ENCODE measurements at places on chromosomes 5 and 9. TPM values are rescaled to one million over a fixed set of nuclear protein-coding genes. Genes with fewer than 3 reads are reported as not detected.

The GSN gene
- polyA plus RNA-seq: 183 TPM

The FSTL4 gene
- polyA plus RNA-seq: 0.79 TPM

The GFRA3 gene
- 2.7 TPM for polyA plus RNA-seq

The IL13 gene
- polyA plus RNA-seq: 0.15 TPM

The PTGER4 gene
- 2.8 TPM for polyA plus RNA-seq

The PCDHGB5 gene
- polyA plus RNA-seq: 9.6 TPM

The MEGF10 gene
- 1.2 TPM for polyA plus RNA-seq

The ADAMTS13 gene
- polyA plus RNA-seq: 7.1 TPM

The GMCL2 gene
- not detected for polyA plus RNA-seq

The BAAT gene
- 0.07 TPM for polyA plus RNA-seq

The IFNK gene
- polyA plus RNA-seq: not detected

DNA sequence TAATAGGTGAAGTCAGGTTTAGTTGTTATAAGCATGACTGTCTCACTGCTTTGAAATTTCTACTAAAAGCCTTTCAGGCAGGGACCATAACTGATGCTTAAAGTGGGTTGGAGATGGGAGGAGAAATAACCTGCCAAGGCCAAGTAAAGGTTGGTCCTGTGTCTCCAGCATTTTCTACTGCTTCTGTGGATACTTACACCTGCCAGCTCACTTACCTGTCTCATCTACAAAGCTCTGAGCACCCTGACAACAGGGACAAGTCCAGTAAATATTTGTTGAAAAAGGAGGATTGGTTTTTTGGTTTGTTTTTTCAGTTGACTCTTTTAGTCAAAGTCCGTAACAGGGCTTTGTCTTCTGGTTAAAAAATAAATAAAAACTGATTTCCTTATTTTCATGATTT lies 38.6 kb downstream of the GRAMD2B start:
- no peak for DNase-seq

DNA sequence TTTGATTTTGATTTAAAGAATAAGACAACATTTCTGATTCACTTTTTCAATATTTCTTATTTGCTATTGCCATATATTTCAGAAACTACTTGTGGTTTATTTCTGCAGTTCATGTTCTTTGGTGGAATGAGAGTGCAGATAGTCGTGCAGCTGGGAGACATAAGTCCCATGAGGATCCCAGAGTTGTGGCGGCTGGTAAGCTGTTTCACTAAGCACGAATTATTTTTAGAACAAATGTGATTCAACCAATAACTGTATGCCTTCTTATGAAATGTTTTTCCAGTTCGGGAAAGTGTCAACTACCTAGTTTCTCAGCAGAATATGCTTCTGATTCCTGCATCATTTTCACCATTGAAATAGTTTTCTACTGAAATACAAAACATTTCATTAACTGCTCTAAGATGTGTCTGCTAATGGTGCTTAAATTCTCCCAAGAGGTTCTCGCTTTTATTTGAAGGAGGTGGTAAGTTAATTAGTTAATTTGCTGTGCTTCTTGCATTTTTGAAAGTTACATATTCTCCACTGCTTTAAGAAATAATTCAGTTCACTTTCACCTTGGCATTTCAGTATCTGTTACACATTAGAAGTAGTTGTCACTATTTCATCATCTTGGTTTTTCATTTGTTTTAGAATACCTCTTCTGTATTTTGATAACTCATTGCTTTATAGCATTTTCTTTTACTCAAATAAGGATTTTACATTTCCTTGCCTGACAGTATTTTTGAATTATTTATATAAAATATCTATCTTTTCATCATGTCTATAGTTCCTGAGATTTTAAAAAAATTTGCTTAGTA lies 9.0 kb downstream of the NIPSNAP3B start:
- no peak for DNase-seq

DNA sequence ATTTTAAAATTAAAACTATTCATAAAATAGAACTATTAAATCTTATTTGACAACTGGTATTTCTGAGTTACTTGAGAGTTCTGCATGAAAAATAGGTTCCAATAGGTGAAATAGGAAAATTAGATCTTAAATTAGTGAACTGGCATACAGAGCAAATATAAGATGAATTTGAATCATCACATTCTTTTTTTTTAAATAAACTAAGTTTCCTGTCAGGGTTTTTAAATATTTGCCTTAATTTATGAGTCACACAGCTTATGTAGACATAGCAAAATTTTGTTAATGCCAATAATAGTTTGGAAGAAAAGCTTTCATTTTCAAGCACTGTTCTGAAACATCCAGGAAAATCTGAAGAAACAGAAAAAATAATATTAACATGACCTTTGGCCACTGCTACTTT lies 311.7 kb upstream of the HAPLN1 start:
- DNase-seq: no peak

DNA sequence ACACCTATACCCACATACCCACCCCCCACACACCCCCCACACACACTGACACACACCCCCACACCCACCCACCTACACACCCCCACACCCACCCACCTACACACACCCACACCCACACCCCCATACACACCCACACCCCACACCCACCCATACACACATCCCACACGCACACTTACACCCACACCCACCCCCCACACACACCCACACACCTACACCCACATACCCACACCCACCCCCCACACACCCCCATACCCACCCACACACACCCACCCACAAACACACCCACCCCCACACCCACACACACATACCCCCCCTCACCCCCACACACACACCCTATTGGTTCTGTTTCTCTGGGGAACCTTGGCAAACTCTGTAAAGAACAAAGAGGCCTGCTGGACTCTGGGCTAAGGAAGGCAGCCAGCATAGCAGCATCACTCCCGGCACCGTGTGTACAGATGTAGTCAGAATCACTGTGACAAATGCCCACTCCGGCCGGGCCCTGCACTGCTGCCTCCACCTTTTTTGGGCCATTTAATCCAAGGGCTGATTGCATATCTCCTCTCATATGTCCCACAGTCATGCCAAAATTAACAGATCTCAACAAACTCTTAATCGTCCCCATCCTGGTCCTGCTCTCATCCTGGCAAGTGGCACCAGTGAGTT lies 42.3 kb downstream of the COL23A1 start:
- DNase-seq: no peak

- DNase-seq: no peak
Measured at GRCh38 chr5:90641528-90641927, 82.9 kb downstream of the ADGRV1 start.

DNA sequence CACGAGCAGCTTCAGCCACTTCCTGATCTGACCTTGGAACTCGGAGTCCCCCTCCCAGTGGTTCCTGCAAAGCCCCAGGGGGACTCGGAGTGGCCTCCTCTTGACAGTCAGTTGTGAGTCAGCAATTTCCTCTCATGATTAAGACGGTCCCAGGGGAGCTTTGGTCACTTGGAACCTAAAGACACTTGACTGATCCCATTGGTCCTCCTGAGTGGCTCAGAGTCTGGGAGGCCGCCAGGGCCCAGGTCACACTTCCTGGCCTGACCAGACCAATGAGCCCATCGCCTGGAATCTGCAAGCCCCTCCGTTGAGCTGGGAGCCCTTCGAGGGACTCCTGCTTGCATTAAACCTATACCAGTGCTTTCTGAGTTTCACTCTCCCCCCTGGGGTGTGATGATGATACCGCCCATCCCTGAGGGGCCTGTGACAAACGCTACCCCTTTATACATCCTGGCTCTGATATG lies 29.1 kb downstream of the TSPAN17 start:
- DNase-seq: no peak

GRCh38 chr5:139562847-139563246 lies 1.7 kb downstream of the UBE2D2 start:
- DNase-seq: no peak

DNA sequence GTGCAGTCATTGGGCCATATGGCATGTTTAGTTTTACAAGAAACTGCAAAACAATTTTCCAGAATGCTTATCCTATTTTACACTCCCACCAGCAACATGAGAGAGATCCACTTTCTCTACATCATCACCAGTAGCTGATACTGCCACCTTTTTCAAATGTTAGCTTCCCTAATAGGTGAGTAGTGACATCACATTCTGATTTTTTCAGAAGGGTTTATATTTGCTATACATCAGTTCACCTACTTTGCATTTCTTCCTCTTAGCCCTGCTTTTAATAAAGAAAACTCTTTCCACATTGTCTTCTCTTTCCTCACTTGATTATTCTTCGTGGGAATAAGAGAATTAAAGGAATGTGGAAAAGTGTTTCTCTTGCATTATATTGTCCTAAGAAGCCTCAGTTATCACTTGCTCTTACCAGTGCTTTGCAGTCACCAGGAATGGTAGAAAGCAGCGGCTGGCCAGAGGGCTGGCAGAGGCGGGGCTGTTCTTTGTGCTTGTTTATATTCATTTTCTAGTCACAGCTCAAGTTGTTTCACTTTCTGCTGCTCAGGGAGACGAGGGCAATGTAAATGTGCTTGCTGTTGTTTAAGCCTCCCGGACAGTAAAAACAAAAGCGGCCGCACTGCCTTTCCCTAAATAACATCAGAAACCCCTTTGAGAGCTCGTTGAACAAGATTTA lies 164.8 kb downstream of the HSD17B3 start:
- peak; percentile 56 for DNase-seq

DNA sequence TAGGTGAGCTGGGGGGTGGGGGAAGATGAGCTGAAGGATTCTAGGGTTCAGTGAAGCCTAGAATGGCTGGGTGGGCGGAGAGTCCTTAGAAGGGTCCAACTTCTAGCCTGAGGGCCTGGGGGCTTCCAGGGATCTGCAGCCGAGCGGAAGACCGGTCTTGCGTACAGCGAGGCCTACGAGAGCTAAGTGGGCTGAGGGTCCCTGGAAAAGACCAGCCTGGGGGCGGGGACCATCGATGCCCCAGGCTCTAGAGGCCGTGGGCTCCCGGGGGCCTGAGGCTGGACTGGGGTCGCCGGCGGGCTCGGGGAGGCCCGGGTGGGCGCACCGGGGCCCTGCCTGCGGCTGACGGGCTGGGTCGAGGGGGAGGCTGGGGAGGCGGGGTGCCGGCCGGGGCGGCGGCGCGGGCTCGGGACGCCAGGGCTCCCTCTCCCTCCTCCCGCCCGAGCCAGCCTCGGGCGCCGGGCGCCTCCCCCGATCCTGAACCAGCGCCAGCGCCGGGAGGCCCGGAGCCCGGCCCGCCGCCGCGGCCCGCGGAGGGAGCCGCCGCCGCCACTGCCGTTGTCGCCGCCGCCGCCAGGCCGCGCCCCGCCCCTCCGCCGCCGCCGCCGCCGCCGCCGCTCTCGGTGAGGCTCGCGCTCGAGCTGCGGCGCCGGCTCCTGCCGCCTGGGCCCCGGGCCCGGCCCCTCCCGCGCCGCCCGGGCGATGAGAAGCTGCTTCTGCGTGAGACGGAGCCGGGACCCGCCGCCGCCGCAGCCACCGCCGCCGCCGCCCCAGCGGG lies at the start of gene MVB12B:
Gene MVB12B (plus strand): TSS at position 602 of the 778 bp plus-strand sequence. CDS start 101 bp downstream, at position 703.
- no peak for DNase-seq

DNA sequence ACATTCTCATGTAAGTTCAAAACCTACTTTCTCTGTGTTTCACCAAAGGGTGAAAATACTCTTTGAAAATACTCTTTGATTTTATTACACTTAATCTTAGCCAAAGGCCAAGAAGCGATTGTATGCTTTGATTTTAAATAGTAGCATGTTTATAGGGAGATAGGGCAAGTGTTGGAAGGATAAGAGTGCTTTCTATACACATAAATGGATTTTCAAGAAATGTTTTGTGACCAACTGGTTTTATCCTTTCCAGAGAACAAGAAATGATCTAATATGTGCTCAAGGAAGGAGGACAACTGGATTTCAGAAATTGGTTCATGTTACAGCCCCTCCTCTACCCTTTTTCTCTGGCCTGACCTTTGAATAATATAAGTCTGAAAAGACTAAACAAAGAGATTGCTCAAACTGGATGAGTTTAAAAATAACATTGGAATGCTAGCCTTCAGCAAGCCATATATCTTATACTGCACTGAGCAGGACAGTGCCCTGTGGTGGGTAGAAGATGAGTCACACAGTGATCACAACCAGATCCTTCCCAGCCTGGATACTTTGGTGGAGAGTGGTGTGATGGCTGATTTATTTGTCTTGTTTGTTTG lies 13.1 kb downstream of the PALM2AKAP2 start:
- no peak for DNase-seq

DNA sequence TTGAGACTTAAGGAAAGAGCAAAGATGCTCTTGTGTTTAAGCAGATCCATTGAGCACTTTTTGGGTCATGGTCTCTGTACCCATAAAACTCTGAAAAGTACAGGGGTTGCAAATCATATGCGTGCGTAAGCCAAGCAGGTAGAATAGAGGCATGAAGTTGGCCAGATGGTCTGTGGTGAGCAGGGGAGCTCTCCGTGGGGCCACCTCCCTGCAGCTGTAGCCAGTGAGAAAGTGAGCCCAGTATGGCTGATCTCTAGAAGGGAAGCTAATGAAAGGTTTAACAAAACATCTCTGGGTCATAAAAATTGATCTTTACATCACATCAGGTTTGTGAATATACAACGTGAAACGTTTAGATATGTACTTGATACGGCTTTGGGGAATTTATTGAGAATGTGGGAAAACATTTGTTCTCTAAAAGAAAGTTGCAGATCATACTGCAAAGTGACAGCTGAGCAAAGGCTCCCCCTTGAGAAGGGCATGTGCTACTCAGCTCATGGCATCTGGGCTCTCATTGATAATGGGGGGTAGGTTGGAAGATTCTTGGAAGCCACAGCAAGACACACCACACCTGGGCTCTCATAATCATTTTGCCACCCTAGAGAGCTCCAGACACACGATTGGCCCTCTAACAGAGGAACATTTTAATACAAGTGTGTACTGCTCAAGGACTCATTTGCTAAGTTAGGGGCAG lies 30.6 kb downstream of the SH3GL2 start:
- DNase-seq: no peak

GRCh38 chr9:86783884-86784283 lies 163.4 kb downstream of the GAS1 start:
- DNase-seq: no peak

GRCh38 chr5:74232276-74232675 lies 408.3 kb downstream of the ENC1 start:
- no peak for DNase-seq

- no peak for DNase-seq
Measured at GRCh38 chr9:92158097-92158601, 42.9 kb upstream of the SPTLC1 start.

GRCh38 chr9:112570671-112571167 lies 84.1 kb downstream of the KIAA1958 start:
- DNase-seq: no peak

GRCh38 chr5:44827681-44828080 lies 18.9 kb downstream of the MRPS30 start:
- DNase-seq: no peak

DNA sequence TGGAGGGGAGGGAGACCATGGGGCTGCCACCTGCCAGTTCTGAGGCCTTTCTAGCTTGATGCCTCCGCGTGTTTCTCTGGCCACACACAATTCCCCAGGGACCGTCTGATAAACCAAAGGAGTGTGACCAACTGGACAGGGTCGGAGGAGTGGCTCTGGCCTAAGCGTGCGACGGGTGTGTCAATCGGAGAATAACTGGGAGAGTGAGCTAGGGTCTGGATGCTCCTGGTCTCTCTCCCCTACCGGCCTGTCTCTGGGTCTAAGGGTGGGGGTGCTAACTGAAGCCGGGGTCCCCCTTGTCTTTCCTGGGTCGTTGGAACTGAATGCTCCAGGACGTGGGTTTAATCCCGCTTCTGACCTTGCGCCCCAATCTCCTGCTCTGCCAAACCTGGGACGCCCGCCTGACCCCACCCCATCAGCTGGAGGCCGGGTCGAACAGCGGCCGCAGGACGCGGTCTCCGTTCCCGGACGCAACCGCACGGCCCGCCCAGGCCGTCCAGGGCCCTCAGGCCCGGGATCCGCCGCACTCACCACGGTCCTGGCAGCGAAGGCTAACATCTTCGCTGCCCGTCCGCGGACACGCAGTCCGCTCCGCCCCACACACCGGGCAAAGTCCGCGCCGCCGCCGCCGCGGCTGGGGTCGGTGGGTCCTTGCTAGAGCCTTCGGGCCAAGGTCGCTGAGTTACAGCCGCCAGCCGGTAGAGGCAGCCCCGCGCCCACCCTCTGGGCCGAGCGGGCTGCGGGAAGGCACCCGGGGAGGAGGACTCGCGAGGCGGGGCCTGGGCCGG lies 447 bp downstream of the CRAT start:
- DNase-seq: no peak

Data from left renal pelvis (tissue), 4 donors.